ENCODE measurements at places on chromosomes 6 and 20.

DNA sequence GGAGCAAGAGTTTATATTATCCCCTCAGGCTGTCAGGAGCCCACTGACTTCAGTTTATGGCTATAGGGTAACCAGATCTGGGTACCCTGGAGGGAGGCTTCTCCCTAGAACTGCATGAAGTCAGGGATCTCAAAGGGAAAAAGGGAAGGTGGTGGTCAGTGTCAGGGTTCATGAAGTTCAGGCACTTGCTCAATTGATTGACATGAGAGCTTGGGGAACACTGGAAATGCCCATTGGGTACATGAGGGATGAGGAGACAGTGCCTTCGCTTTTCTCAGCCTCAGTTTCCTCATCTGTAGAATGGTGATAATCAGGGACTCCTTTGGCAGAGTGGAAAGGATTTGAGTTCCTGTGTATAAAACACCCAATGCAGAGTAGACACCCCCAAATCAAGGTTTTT is 22.6 kb downstream of the SIRPA start:
- DNase-seq, result no peak

DNA sequence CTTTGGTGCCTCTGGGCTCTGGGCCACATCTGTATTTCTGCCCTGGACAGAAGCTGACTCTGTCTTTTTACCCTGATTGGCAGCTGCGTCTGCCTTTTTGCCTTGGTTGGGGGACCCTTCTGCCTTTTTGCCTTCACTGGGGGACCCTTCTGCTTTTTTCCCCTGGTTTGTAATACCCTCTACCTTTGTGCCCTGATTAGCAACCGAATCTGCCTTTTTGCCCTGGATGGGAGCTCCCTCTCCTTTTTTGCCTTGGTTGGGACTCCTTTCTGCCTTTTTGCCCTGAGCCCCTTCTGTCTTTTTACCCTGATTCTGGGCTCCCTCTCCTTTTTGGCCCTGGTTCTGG is 23.4 kb downstream of the RRBP1 start:
- DNase-seq, result no peak

DNA sequence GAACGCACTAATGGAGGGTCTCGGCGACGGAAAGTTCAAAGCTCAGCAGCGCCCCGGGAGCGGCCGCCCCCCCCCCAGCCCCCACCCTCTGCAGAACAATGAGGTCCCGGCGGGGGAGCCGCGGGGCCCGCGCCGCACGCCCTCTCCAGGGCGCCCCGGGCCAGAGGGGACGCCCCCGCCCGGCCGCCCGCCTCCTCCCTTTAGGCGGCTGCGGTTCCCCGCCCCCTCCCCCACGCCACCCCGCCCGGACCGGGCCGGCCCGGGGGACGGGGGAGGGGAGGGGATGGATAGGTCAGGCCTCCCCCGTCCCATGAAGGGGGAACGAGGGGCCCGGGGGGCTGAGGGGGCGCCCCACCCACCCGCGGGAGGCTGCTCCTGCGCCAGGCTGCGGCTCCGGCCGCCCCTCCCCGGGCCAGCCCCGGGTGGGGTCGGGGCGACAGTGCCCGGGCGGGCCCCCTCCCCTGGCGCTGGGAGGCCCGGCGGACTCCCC is 1.5 kb downstream of the NOL4L start:
- peak; percentile 76 for DNase-seq

- DNase-seq, result no peak
Observed at GRCh38 chr6:148700741-148701311, 46.0 kb upstream of the UST start.

GRCh38 chr6:80607811-80608391 is 501.4 kb downstream of the BCKDHB start:
- DNase-seq, result no peak

DNA sequence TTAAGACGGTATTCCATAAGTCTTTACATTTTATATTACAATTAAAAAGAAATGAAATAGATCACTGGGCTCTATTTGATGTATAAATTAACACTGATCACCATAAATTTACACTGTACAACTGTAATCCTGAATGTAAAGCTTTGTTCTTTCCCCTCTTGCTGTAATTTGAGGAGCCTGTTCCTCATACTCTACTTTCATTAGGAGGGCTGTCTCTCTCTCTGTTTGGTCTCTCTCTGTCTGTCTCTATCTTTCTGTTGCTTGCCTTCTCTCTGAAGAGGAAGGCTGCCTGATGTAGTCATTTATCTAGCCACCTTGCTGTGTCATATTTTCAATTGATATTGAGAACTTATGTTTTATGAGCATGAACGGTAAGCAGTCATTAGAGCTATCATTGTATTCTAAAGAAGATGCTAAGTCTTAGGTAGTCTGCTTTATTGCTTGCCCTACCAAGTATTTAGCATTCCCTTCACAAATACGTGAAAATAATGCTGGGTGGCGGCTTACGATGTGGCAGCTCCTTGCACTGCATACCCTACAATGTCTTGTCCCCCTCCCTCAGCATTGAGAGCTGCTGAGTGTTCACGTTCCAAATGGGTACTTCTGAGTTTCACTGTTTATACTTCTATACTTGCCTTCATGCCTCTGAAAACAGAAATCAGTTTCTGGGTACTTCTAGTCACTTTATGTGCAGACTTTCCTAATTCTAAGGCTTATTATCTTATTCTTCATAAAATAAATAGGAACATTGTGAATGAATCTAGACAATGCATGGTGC is 205.5 kb downstream of the NKAIN2 start:
- no peak for DNase-seq

DNA sequence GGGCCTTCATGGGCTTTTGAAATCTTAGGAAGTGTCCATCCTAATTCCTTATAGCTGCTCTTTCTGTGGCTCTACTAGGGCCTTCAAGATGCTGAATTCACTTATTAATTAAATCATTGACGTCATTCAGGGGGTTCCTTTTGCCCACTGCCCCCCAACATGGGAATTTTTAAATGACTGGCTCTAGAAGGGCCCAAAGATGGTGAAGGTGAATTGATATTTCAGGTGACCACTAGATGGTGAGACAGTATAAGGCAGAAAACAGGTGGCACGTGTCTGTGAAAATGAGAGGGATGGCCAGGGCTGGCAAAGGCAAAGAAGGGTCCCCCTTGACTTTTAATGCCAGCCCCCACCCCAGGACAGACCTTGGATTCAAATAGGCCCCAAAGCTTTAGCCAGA is 11.8 kb downstream of the GNAS start:
- DNase-seq, result no peak

GRCh38 chr20:50983321-50983720 is 24.7 kb downstream of the MOCS3 start:
- no peak for DNase-seq

DNA sequence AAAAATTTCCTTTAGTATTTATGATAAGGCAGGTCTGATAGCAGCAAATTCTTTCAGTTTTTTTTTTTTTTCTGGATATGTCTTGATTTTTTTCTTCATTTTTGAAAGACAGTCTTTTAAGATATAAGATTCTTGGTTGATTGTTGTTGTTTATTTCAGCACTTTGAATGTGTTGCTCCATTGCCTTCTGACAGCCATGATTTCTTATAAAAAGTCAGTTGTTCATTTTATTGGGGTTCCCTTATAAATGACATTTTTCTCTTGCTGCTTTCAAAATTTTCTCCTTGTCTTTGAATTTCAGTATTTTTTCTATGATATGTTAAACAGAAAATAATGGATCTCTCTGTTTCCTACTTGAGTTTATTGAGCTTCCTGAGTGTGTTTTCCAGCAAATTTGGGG is 152.3 kb downstream of the ISM1 start:
- no peak for DNase-seq

DNA sequence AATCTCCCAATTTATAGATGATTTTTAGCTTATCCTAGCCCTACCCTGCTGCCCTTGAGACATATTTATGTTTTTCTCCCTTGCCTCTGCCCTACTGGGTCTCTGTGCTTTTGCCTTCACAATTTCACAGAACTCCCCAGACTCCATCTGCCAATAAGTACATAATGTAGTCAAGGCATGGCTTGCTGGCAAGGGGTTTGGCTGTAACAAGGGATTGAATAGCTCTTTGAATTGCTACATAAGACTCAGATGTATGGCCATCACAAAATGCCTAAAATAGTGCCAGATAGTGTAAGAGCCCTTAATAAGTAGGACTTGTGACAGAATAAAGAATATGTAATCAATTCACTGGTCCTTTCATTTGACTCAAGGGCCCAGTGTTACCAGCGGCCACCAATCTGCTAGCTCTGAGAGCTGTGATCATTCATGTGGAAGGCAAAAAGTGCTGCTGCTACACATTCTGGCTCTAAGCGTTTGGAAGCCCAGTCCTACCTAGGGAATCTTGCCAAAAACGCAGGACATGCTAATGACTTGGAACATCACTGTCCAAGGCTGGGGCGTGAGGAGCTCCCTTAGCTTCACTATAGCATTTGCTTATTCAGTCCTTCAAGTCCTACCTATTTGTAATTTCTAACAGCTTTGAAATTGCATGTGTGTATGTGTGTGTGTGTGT is 20.5 kb downstream of the CLVS2 start:
- peak; percentile 33 for DNase-seq

DNA sequence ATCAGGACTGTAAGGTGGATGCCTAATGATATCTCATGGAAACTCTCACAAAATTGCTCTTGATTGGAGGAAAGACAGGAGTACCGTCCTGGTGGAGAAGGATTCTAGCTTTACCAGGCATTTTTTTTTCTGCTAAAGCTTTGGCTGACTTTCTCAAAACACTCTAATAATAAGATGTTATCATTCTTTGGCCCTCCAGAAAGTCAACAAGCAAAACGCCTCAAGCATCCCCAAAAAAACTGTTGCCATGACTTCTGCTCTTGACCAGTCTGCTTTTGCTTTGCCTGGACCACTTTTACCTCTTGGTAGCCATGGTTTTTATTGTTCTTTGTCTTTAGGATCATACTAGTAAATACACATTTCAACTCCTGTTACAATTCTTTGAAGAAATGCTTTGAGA is 55.5 kb upstream of the RUNX2 start:
- no peak for DNase-seq

- no peak for DNase-seq
Observed at GRCh38 chr6:12071064-12071615, 59.0 kb downstream of the HIVEP1 start.

DNA sequence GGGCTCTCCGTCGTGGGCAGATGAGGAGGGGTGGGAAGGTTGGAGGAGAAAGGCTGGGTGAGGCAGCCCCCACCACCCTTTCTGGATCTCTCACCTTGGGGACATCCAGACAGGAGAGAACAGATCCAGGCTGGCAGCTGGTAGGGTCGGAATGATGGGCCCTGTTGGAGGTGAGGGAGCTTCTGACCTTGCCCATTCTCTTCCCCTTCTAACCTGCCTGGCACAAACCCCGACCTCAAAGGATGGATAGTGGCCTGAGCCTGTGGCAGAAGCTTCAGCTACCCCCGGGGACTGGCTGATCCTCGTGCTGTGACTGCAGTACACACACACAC is 6.0 kb upstream of the NPBWR2 start:
- DNase-seq, result peak; percentile 10

- no peak for DNase-seq
Observed at GRCh38 chr6:41884957-41885356, 10.2 kb downstream of the USP49 start.

GRCh38 chr6:129191235-129191634 is 308.3 kb downstream of the LAMA2 start:
- DNase-seq, result no peak

DNA sequence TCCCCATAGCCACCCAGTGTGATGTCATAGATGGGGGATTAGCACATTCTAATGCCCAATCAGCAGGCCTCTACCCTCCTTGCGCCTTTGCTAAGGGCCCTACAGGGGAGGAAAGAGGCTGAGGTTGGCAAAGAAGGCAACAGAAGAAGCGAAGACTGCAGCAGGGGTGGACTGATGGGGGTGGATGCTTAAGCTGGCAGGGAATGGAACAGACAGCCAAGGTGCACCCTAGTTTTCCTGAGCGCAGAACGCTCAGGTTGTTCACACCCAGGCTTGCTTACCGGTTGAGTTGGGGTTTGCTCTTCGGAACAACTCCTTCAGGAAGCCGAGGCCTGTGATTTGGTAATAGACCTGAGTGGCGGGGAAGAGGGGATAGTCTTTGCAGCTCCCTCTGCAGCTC is 12.7 kb downstream of the MRPS18A start:
- no peak for DNase-seq

DNA sequence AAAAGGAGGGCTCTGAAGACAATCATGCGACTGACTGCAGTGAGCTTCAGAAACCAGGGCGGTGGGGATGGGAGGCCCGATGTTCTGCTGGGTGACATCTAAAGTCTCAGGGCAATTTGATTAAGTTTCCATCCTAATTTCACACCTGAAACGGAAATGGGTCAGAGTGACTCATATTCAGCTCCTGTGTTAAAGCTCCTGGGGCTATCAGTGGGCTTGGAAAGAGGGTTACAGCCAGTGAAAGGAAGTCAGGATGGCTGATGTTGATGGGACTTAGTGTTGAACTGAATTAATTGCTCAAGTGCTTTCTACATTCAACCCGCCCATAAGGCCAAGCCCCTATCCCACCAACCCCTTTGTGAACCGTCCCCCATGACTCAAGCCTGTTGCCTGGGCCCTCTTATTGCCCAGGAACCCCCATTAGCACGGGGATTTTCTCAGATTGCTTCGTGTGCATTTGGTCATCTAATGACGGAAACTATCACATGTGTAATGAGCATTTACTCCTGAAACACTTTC is 47.1 kb upstream of the TBC1D7 start:
- DNase-seq, result no peak

GRCh38 chr20:51493346-51493791 is 49.1 kb downstream of the NFATC2 start:
- no peak for DNase-seq

DNA sequence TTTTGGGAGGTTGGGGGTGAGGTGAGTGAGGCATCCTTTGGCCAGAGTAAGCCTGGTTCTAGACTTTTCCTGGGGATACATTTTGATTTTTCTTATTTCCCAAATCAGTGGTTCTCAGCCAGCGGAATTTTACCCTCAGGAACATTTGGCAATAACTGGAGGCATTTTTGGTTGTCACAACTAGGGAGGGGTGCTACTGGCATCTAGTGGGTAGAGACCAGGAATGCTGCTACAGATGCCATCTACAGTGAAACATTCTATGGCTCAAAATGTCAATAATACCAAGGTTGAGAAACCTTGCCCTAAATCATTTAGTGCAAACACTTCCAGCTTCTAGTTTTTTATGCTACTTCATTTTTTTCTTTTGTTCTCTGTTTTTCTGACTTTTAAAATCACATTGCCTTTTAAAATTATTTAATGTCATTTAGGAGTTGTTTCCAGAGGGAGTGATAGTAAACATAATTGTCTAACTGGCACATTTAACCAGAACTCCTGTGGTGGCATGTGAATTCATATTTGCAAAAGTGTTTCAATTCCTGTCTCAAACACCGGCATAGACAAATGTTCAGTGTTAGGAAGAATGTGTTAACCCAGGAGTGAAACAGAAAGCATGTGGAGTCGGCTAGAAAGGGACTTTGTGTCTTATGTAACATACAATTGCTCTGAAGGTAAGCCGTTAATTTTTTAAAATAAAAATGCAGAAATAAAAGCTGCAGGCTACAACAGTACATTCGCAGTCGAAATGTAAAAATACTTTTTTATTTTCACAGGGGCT is 59.0 kb downstream of the QRSL1 start:
- no peak for DNase-seq

- no peak for DNase-seq
Observed at GRCh38 chr20:42779216-42779615, 410.5 kb downstream of the PTPRT start.

All from glutamatergic neuron (in vitro differentiated cells).